ENCODE measurements at places on chromosomes 13 and 19.

DNA sequence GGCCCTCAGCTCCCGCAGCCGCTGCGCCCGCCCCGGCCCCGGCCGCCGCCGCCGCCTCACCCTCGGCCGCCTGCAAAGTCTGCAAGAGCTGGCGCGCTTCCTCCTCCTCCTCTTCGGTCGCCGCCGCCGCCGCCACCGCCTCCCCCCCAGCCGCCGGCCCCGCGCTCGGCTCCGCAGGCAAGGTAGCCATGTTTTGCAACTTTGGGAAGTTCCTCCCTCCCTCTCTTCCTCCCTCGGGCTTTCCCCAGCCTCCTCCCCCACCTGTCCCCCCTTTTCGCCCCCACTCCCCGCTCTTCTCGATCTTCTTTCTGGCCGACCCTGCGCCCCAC is 433 bp downstream of the SIX5 start:
- no peak for DNase-seq

DNA sequence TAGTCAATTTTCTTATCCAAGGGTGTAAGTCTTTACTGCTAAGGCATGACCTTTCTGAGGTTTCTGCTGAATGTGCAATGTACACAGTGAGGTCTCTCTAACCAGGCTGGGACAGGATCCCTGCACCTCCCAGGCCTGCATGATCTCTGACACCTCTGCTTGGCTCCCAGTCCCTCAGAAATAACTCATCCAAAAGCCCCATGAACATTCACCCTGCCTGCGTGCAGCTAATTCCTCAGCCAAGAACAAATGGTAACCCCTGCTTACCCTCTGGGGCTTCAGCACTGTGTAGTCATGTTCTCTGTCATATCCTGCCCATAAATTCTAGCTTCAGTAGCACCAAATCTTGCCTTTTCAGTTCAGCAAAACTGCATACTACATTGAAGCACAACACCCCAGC is 1146.3 kb upstream of the MIR17HG start:
- DNase-seq: no peak

- no peak for DNase-seq
Measured at GRCh38 chr13:25827831-25828465, 223.9 kb downstream of the SHISA2 start.

DNA sequence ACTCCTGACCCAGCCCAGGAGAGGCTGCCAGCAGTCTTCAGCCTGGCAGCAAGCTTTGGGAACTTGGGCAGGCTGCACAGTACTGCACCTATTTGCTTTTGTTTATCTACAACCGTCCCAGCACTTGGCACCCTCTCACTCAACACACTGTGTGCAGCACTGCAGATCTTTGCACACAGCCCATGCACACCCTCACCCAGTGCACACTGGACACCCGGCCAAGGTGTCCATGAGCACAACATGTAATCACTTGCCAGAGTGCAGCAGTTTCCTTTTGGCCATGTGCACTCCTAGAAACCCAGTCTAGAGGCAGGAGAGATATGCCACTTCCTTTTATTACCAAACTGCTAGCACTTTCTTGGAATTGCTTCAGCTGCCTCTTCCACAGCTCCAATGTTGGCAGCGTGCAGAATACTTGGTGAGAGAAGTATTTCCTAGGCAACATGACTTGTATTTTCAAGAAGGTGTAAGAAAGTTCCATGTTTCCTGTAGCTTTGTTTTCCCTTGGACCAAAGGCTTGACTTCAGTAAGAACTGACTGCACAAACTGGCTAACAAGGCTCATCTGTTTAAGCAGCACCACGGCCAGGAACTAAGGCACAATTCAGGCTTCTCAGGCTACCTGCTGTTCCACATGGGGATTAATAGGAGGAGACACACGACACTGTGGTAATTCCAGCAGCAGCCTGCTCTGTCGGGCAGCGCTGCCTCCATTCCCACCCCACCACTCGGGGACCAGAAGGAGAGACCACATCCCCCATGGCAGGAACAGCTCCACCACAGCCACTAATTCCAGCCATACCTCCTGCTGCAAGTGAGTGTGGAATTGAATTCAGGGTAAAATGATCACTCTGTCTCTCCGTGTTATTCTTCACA is 15.3 kb downstream of the ATP7B start:
- no peak for DNase-seq

DNA sequence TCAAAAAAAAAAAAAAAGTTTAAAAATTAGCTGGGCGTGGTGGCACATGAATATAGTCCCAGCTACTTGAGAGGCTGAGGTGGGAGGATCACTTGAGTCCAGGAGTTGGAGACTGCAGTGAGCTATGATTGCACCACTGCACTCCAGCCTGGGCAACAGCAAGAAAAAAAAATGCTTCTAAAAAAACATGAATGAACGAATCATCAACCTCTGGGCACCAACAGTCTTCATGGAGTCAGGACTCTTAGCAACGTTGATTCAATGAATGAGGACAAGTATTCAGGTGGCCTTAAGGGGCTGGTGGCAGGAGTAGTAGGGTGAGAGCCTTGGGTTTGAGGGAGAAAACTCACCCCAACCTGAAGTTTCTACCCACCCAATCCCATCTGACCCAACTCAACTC is 20.6 kb upstream of the OLFM2 start:
- DNase-seq: no peak

DNA sequence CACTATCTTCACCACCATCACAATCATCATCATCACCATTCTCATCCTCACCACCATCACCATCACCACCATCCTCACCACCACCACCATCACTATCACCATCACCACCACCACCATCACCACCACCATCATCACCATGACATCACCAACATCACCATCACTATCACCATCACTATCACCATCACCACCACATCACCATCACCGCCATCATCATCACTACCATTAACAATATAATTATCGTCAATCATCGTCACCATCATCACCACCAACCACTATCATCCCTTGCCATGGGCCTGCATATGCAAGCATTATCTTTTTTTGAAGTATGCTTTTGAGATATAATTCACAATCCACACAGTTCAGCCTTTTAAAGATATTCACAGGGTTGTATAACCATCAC is 7.6 kb upstream of the PPP6R1 start:
- no peak for DNase-seq

GRCh38 chr13:50236898-50237318 is 221.7 kb downstream of the KCNRG start:
- no peak for DNase-seq

DNA sequence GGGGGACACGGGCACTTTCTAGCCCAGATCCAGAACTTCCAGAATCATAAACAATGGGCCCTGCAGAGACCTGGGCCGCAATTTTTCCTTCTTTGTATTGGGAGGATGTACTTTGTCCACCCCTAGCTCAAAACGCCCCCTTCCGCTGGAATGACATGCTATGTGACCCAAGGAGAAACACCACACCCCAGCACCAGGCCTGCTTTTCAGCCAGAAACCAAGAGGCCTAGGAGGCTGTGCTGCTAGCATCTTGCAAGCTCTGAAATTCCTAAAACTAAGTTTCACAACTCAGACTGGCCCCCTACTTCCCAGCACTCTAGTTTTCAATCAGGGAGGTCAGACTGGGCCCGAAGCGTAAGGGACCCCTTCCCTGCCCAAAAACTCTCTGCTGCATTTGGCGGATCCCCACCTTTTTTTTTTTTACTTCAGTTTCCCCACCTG is 538 bp downstream of the LSM4 start:
- DNase-seq: no peak

- no peak for DNase-seq
Measured at GRCh38 chr13:50425772-50426171, 410.5 kb downstream of the KCNRG start.

- DNase-seq: peak; percentile 69
Measured at GRCh38 chr13:49110122-49110912, 109.8 kb upstream of the MLNR start.

- DNase-seq: no peak
Measured at GRCh38 chr13:36282821-36283432, 14.7 kb downstream of the CCDC169 start.

DNA sequence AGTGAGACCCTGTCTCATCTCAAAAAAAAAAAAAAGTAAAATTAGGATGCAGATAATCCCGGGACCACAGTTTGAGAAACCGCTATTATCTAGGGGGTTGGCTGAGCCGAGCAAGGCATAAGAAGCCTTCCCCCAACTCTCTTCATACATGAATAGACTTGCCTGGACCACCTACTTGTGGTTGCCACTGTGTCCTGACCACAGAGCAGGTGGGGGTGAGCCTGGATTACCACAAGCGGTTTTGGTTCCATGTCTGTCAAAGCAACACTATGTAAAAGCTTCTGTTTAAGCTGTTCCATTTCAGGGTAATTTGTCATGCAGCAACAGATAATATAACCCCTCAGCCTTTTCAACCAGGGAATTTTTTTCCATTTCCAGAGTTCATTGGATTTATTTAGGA is 3.3 kb upstream of the NAPA start:
- peak; percentile 82 for DNase-seq

DNA sequence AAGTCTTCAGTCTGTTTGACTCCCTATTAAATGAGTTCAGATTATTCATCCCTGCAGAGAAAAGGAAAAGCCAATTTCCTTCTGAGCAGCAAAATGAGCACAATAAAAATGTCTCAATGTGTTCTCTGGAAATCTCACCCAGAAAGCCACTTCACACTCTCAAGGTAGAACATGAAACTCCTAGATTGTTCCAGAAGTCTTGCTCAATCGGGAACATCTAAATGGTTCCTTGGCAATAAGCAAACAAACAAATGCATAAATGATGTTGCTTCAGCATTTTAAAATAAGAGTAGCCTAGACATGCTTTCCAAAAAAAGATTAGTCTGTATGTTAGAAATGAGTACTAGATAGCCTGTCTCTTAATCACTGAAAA is 59.7 kb upstream of the TNFRSF19 start:
- no peak for DNase-seq

GRCh38 chr13:43567608-43568007 is 219.2 kb downstream of the ENOX1 start:
- no peak for DNase-seq

DNA sequence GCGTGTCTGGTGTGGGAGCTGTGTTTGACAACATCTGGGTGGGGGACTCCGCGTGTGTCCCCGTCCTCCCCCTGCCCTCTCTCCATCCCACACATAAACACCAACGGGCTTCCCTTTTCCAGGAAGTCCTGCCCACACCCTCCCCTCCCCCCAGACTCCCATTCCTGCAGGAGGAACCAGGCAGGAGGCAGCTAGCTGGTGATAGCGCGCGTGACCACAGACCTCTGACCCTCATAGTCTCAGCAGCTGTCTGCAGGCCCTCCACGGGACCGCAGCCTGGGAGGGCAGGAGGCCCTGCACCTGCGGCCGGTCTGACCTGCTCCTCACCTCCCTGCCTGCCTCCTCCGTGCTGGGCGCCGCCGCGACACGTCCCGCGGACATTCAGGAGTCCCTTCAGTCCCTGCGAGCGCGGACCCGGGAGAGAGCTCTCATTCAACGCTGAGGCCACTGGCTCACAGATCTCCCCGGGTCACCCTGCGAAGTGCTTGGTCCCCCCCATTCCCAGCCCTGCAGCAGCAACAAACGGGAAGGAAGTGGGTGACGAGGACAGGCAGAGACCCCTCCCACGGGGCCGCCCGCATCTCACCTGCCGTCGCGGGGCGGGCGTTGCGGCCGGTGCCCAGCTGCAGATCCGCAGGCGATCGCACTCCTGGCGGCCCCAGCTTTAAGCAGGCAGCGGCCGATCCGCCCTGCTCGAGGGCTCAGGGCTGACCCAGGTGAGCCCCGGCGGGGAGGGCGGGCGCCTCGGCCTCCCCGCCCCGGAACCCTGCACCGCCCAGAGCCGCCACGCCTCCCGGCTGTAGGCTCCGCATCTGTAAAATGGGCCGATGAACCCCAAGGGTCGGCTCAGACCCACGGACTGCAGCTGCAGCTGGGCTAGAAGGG is 1.1 kb upstream of the ACP5 start:
- DNase-seq: peak; percentile 63

GRCh38 chr13:74103970-74104555 is 30.1 kb downstream of the KLF12 start:
- DNase-seq: no peak

DNA sequence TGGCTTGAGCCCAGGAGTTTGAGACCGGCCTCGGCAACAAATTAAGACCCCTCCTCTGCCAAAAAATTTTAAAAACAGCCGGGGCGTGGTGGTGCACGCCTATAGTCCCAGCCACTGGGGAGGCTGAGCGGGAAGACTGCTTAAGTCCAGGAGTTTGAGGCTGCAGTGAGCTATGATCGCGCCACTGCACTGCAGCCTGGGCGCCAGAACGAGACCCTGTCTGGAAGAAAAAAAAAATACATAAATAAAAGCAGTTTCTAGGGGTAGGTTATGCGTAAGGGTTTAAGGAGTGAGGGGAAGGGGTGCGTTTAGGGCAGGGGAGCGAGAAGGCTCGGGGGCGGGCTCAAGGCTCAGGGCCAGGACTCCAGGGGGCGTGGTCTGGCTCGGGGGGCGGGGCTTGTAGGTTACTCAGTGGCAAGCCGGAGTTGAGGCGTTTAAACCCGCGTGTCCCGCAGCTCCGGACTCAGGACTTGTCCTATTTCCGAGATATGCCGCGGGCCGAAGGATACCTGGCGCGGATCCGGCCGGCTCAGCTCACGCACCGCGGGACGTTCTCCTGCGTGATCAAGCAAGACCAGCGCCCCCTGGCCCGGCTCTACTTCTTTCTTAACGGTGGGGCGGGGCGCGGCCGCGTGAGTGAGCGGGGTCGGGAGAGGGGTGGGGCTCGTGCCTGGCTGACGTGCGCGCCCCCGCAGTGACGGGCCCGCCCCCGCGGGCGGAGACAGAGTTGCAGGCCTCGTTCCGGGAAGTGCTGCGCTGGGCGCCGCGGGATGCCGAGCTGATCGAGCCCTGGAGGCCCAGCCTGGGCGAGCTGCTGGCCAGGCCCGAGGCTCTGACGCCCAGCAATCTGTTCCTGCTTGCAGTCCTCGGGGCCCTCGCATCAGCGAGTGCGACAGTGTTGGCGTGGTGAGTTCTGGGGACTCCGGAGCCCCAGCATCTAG is 10.7 kb downstream of the SPACA6 start:
- DNase-seq: peak; percentile 98

- no peak for DNase-seq
Measured at GRCh38 chr13:98652276-98652675, 75.4 kb upstream of the STK24 start.

GRCh38 chr13:90884066-90884465 is 463.4 kb upstream of the MIR17HG start:
- DNase-seq: no peak

GRCh38 chr13:101714195-101714594 is 261.7 kb downstream of the ITGBL1 start:
- no peak for DNase-seq

DNA sequence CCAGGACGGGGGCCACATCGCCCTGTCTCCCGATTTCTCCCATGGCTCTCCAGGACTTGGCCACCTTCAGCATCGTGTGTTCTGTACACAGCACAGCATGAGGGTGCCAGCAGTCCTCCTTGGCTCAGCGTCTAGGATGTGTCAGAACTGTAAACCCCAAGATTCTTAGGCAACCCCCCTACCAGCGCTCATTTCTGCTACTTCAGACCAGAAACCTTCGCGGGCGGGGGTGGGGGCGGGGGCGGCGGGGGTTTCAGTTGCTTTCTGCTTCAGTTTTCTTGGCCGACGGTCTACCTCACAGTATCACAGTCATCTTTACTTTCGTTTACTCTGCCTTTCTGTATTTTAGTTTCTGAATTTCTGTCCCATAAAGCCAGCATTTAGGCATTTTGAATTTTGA is 82.4 kb downstream of the GGACT start:
- DNase-seq: no peak
